COLO829 (cell line): ENCODE measurements at places on chromosomes 12 and 14.

DNA sequence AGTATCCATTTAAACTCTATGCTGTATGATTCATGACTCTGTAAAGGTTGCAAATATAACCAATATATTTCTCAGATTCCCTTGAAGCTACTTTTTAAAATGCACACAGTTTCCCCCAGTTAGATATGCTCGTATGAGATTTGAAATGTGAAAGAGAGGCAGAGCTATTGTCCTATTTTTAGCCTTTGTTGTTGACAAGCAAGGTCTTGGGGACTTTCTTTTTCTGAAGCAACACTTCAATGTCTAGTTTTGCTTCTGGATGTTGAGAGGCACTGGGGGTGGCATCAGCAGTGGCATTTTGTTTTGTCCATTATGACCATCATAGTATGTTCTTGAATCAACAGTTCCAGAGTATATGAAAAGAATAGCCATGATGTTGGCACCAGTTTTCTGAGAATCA lies 63.4 kb downstream of the ASCL1 start:
- no peak for DNase-seq

DNA sequence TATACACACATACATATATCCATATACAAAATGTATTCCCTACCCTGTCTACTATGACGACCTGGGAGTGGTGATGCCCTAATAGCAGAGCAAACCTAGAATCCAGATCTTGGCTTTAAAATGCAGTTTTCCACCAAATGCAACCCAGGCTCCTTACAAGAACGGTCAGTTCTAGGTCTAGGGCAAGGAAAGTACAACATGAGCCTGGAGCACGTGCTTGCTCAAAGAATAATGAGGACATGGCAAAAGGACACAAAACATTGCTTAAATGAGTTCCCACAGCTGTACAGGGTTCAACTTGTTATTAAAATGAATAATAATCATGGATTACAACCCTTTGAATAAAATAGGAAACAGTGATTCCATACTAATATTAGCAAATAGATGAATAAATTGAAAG lies 94.7 kb downstream of the TMCC3 start:
- no peak for DNase-seq

DNA sequence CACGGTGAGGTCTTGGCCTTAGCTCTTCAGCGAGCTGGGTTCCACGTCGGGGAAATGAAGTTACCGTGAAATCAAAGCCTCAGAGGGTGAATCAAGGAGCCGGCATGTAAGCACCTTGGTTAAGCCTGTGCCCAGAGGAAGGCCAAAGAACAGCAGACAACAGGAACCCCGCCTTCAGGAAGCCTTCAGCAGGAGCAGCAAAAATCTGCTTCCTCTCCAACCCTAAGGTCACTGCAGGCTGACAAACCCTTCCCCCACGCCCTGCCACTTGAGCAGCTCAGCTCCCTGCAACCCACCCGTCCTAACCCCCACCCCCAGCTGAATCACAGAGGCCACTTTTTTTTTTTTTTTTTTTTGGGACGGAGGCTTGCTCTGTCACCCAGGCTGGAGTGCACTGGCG lies 72.9 kb upstream of the LTA4H start:
- DNase-seq, result no peak

- no peak for DNase-seq
Measured at GRCh38 chr14:80678436-80678835, 263.1 kb downstream of the CEP128 start.

GRCh38 chr12:111893287-111893686 lies 51.3 kb downstream of the MAPKAPK5 start:
- DNase-seq, result no peak

- no peak for DNase-seq
Measured at GRCh38 chr12:64749461-64750200, 9.6 kb downstream of the GNS start.

DNA sequence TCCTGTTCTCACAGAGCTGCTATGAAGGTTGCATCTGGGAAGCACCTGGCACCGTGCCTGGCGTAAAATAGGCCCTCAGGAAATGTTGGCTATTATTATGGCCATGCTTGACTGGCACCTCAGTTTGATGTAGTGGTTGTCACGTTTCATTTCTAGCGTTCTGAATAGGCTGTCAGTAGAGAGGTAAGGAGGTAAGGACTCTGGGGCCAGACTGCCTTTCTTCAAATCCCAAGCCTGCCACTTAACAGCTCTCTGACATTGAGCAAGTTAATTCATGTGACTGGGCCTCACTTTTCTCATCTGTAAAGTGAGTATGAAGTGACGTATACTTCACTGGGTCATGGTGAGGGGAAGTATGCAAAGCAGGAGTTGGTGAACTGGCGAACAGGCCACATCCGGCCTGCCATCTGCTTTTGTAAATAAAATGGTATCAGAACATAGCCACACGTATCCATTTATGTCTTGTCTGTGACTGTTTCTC lies 196.2 kb downstream of the CACNA1C start:
- DNase-seq, result no peak

- DNase-seq, result no peak
Measured at GRCh38 chr12:40142001-40142744, 36.3 kb upstream of the SLC2A13 start.

DNA sequence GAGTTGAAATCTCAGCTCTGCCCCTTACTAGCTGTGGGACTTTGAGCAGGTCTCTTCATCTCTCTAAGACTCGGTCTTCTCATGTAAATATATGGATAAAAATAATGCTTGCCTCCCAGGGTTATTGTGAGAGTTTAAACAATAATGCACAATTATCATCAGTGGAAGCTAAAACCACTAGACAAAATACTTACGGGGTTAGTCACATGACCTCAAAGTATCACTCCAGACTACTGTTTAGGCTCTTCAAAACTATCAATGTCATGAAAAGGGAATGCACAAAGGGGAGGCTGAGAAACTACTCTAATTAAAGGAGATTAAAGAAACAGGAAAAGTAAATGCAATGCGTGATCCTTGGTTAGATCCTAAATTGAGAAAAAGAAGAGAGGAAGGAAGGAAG lies 24.5 kb upstream of the TSPAN11 start:
- no peak for DNase-seq

DNA sequence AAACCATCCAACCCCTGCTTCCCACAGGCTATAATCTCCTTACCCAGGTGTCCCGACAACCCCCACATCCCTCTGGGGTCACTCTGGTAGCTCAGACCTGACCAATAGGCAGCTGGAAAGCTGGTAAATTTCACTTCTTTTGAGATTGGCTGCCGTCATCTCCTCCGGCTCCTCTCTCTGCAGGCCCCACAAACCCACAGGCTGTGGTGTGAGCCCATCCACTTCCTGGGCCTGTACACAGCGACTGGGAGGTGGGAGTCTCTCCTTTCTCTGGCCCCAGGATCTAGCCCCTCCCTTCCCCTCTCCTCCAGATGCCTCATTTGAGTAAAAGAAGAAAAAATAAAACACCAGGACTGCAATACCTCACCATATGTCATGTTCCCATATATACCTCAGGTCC lies 709 bp downstream of the INHBC start:
- no peak for DNase-seq

- DNase-seq, result no peak
Measured at GRCh38 chr14:102510616-102511520, 1.3 kb upstream of the ANKRD9 start.

DNA sequence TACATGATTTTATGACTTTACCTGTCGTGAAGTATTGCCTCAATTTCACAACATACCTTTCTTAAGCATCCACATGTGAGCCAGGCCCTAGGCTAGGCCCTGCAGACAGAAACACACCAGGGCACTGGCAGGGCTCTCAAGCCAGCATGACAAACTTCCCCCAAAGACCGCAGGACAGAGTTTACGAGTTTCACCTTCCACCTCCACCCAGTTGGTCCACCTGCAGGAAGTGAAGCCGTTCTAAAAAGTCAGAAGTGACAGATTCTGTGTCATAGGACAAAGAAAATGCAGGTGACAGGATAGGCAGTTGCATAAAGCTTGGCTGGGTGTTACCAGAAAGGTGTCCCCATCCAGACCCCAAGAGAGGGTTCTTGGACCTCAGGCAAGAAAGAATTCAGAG lies 382.3 kb downstream of the PCNX1 start:
- no peak for DNase-seq
